KBM-7 (cell line): ENCODE measurements at places on chromosomes 7 and 10.
A peak's percentile ranks its signal among the peaks of the same experiment; 100 is the strongest.

DNA sequence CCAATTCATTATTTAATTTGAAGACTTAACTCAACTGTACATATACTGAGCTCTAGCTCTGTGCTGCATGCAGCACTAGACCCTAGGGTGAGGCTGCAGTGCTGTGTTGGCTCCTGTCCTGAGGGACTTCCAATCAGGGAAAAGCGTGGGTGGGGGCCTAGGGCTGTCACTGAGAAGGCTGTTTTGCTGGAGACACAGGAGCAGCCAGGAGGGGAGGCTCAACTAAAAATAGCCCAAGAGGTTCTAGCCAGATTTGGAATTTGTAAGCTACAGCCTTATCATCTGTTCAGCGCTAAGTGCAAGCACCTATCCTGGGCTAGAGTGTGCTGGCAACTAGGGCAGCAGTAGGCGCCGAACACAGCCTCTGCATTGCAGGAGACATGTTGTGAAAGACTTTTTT, 121.1 kb downstream of the VWC2 start:
- no peak for DNase-seq

DNA sequence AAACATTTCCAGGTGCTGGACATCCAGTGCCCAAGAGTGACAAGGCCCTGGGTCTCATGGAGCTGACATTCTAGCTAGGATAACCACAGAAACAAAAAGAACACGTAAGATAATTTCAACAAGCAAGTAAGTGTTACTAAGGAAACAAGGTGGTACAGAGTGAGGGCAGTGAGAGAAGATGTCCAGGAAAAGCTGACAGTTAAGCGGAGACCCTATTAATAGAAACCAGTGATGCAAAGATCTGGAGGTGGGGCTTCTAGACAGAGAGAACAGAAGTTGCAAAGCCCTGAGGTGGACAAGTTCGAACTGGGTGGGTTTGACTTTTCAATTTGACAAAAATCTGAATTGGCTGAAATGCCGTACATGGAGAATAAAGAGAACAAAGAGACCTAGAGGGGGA, 96.3 kb downstream of the TRIL start:
- no peak for DNase-seq

DNA sequence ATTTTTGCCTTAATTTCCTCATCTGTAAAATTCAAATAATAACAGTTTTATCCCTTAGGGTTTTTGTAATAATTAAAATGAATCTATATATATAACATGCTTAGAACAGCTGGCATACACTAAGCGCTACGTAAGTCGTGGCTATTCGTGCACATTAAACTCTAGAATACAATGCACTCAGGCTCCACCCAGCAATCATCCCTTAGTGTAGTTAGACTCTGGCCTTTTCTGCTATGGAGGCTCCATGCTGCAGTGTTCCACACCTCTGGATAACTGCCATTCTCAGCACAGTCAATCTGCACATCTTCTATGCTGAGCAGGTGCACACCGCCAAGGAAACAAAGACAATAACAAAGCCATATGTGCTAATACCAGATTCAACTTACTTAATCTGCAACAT, 92.9 kb downstream of the IPMK start:
- DNase-seq, result no peak

GRCh38 chr7:100691676-100692577, 2.1 kb downstream of the GIGYF1 start:
- DNase-seq, result peak; percentile 85

- DNase-seq, result no peak
Observed at GRCh38 chr7:99272476-99273045, at the start of gene MYH16. MYH16 (plus strand) TSS chr7:99272839.

DNA sequence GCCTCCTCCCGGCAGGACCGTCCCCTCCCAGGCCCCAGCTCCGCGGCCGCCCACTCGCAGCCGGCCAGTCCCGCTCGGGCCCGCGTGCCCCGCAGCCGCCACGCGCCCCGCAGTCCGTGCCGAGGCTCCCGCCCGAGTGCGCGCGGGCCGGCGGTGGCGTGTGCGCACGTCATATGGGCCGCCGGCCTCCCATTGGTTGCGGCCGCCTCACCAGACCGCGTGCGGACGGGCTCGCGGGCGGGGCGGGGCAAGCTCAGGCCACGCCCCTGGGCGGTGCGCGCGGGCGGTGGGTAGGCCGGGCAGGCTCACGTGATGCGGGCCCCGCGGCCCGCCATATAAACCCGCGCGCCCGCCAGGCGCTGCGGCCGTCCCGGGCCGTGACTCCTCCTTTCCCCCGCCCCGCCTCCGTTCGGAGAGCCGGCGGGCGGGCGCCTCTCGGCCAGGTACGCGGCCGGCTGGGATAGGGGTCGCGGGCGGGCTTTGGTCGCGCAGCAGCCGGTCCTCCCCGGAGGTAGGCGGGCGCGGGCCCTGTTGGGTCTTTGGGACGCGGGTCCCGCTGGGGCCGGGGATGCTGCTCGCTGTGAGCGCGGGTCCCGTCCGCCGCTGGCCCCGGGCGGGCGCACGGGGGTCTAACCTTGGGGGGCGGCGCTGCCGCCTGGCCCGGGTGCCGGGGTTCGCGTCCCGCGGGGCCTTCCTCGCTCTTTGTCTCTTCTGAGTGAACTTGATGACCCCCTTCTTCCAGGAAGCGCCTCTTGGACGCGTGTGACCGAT, at the start of gene INSIG1:
Gene INSIG1 (plus strand): TSS at position 362 of the 771 bp plus-strand sequence. CDS start 408 bp downstream, at position 770.
- DNase-seq, result peak; percentile 93

DNA sequence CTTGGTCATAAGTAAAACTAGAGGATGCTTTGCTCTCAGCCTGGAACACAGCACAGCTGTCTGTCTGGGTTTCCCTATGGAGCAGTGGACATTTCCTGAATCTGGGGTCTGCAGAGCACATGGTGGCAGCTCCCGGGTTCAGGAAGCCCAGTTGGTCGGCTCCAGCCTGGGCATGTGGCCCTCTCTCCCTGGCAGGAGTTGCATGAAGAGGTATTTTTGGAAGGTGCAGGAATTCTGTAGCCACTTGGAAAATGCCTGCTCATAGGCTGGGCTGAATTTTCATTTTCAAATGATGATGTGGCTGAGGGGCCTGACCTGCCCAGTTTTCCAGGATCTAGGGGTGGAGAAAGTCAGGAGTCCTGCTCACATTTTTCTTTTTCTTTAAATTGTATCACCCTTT, 6.7 kb upstream of the TPST1 start:
- DNase-seq, result no peak

DNA sequence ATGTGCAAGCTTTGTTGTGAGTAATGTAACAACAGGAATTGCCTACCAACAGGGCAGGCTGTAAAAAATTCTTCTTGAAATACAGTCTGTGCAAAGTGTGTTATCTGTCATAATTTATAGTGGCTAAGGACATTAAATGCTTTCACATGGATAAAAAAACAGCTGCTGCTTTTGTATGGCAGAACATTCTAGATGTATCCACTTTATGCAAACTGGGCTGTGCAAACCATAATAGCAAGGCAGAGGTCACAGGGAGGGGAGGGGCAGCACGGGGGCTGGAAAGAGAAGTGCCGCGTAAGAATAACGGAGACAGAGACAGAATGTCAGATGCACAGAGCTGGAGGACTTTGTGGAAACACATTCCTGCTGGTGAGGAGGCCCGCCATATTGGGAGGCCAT, 86.1 kb downstream of the VOPP1 start:
- DNase-seq, result no peak

DNA sequence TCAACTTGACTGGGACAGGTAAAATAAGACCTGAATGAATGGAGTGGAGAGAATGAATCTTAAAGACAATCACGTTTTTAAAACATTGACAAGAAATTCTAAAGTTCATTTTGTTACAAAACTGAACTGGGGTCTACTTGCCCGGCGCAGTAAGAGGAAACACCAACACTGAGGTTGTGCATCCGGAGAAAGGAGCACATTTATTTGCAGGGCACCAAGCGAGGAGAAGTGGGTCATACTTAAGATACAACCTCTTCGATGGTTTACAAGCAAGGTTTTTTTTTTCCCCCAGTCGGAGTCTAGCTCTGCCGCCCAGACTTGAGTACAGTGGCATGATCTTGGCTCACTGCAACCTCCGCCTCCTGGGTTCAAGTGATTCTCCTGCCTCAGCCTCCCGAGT, 3.4 kb upstream of the REPIN1 start:
- no peak for DNase-seq

DNA sequence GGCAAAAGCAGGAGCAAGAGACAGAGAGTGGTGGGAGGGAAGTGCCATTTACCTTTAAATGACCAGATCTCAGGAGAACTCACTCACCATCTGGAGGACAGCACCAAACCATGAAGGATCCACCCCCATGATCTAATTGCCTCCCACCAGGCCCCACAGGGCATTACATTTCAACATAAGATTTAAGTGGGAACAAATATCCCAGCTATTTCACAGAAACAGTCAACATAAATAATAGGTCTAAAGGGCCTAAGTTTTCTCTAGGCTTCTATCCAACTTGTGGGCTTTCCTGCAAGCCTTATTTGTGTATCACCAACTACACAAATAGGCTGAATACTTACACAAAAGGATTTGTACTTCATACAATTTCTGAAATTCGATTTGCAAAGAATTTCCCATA, 196.8 kb upstream of the POT1 start:
- no peak for DNase-seq

DNA sequence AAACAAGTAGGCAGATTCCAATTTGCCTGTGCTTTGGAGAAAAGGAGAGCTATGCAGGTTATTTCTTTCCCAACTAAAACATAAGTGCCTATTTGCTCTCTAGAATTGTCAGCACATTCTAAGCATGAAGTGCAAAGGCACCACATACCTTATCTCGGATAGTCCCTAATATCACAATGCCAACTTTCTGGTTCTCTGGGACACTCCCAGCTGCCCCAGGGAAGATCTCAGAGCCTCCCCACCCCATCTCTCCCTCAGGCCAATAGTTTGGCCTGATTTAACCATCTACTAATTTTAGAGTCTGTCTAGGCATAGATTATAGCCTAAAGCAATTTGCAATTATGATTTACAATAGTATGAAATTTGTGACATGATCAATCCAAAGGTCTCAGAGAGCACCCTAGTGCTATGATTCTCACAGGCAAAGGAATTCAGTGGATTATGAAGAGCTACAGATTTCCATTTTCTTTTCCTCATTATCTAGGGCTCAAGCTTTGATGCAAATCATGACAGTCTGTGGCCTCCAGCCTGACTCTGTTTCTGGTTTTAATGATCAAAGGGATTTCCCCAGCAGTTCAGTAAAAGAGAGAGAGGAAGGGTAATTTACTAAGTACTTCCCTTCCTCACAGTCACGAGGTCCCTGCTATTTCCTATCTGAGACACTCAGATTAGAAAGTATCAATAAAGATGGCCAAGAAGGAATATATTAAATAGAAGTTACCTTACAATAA, 29.0 kb upstream of the IL6 start:
- no peak for DNase-seq

DNA sequence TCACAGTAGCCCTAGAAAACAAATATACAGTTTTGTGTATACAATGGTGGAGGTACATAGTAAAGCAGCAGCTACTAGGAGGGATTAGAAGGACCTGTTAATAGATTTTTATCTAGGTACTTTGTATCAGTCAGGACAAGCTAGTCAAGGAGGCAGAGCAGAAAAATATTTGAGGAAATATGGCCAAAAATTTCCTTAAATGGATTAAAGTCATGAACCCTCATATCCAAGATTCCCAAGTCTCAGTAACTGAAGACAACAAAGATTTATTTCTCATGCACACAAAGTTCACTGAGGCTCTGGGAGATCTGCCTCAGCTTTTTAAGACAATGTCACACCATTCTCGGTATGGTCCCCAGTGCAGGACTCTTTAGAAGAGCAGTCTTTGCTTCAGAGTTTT, 28.1 kb upstream of the ARMC3 start:
- DNase-seq, result no peak

- DNase-seq, result no peak
Observed at GRCh38 chr7:7709291-7709690, 9.1 kb downstream of the RPA3 start.

- DNase-seq, result peak; percentile 65
Observed at GRCh38 chr7:130758429-130759056, 24.5 kb upstream of the KLF14 start.
